ENCODE measurements at places on chromosomes 7 and 10.
A peak's percentile ranks its signal among the peaks of the same experiment; 100 is the strongest.

- no peak for DNase-seq
Measured at GRCh38 chr7:47507522-47507921, 74.4 kb downstream of the TNS3 start.

- no peak for DNase-seq
Measured at GRCh38 chr7:127896659-127897058, 134.6 kb downstream of the LRRC4 start.

DNA sequence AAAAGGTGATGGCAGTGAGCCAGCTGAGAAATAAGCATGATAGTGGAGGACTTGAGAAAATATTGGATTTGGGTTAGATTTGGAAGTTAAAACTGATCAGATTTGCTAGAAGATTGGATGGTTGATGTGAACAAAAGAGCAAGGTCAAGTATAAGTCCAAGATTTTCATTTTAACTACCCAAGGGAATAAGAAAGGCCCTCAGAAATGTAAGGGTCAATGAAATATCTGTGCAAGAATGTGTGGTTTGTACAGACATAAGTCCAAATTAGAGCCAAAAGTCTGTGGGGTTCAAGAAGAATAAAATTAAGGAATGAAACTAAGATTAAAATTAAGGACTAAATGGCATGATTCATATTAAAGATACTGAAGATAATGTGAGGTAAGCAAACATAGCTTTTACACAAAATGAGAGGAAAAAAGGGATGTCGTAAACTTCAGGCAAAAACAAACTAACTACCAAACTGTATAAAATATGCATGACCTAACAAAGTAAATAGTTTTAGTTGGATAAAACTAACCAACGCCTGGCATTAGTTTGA, 78.4 kb upstream of the CACNA2D1 start:
- no peak for DNase-seq

DNA sequence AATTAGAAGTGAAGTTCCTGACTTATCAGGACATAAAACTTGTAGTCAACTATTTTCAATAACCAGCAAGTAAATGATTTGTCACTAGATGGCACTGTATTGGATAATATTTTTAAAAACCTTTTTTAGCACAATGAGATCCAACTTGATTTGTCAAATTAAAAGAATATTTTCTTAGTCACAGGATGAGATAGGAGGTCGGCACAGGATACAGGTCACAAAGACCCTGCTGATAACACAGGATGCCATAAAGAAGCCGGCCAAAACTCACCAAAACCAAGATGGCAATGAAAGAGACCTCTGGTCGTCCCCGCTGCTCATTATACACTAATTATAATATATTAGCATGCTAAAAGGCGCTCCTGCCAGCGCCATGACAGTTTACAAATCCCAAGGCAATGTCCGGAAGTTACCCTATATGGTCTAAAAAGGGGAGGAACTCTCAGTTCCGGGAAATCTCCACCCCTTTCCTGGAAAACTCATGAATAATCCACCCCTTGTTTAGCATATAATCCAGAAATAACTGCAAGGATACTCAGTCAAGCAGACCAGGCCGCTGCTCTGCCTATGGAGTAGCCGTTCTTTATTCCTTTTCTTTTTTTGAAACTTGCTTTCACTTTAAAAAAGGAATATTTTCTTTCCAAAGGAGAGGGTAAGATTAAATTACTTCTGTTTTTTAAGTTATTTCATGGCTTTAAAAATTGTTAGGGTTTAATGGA, 255.7 kb upstream of the MKLN1 start:
- DNase-seq, result peak; percentile 23

DNA sequence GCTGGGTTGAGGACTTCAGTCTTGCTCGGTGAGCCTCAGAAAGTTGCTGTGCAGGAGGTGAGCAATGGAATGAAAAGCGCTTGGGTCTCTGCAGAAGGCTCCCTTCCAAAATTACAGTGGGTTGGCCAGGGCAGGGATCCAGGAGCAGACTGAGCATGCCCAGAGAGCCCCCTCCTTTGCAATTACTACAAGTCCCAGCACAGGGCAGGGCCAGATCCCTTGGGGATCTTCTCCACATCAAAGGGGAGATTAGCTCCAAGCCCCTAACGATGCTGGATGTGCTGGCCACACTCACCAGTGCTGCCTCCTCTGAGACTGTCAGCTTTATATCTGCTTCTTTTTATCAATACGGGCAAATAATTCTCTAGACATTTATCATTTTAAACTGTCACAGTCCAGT, 337.5 kb downstream of the RPS24 start:
- no peak for DNase-seq

GRCh38 chr7:20267482-20267881, 50.3 kb upstream of the MACC1 start:
- DNase-seq, result no peak

GRCh38 chr7:75762350-75762917, 9.6 kb downstream of the CCL26 start:
- DNase-seq, result no peak

DNA sequence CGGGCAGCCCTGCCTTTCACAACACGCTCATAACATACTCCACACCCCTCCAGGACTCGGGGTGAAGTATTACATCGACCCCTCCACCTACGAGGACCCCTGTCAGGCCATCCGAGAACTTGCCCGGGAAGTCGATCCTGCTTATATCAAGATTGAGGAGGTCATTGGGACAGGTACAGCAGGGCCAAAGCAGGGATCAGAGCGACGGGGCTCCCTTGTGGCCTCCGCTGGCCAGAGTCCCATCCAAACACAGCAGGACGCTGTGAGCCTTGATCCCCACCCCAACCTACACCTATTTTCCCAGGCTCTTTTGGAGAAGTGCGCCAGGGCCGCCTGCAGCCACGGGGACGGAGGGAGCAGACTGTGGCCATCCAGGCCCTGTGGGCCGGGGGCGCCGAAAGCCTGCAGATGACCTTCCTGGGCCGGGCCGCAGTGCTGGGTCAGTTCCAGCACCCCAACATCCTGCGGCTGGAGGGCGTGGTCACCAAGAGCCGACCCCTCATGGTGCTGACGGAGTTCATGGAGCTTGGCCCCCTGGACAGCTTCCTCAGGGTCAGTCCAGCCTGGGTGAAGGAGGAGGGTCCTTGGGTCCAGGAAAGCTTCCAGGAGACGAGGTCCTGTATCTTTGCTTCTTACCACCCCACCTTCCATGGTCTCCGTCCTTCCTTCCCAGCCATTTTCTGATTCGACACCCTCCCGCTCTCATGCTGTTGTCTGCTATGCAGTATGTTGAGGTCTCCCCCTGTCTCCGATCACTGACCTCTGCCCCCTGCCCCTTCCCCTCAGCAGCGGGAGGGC, 13.5 kb downstream of the EPHB6 start:
- DNase-seq, result no peak

- DNase-seq, result no peak
Measured at GRCh38 chr7:888081-889024, 12.0 kb downstream of the GET4 start.

DNA sequence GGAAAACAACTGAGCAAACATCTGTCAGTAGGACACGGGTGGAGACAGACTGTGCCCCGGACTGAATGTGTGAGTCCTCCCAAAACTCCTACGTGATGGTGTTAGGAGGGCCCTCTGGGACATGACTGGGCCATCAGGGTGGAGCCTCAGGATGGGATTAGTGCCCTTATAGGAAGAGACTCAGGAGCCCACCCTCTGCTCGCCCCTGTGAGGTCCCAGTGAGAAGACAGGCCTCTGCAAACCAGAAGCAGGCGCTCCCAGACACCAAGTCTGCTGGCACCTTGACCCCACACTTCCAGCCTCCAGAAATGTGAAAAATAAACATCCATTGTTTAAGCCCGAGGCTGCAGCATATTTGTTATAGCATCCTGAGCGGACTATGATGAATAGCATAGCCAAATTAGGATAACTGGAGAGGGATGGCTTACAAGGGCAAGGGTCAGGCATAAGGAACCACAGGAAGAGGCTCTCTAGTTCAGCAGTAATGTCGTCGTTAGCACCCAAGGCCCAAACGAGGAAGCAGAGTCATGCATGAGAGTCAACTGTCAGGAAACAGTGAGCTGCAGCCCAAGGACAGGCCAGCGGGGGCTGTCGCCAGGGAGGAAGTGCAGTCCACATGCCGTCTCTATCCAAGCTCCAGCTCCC, 50.6 kb downstream of the PTPRN2 start:
- no peak for DNase-seq

DNA sequence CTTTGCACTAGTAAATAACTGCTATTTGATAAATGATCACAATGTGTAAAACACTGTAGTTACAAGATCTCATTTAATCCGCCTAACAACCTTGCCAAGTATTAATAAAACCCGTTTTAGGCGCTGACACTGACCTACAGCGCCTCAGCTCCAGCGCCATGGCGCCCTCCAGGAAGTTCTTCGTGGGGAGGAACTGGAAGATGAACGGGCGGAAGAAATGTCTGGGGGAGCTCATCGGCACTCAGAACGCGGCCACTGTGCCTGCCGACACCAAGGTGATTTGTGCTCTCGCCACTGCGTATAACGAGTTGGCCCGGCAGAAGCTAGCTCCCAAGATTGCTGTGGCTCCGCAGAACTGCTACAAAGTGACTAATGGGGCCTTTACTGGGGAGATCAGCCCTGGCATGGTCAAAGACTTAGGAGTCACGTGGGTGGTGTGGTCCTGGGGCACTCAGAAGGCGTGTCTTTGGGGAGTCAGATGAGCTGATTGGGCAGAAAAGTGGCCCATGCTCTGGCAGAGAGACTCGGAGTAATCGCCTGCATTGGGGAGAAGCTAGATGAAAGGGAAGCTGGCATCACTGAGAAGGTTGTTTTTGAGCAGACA, 1.1 kb upstream of the TNPO3 start:
- no peak for DNase-seq

DNA sequence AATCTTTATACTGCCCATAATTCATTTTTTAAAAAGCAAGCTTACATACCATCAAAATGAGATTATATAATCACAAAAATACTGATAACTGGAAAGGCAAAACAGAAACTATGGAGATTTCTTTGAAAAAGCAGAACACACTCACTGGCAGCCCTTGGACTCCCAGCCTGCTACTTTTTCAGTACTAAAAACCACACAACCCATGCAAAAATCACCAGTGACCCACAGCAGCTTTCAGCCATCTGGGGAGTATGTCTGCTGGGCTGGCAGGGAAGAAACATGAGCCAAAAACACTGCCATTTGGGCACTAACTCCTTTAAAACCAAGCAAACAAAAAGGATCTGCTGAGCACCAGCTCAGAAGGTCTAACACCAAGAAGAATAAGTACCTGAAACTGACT, 80.0 kb upstream of the DDC start:
- no peak for DNase-seq

DNA sequence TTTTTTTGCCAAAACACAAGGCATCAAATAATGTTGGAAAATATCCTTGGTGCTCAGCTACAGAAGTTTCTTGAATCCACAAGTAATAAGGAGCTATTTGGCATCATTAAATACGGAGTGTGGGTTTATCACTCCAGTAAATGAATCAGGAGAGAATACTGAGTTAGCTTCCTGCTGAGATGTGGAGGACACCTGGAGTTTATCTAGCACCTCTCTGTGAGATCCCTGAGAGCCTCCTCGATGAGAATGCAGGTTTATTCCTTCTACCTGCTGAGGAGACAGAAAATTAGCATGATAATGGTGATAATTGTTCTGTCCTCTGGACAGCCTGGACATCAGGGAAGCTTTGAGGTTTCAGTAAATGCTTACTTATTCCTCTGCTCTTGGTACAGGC, 40.5 kb downstream of the NRG3 start:
- no peak for DNase-seq

- no peak for DNase-seq
Measured at GRCh38 chr10:72068901-72069446, 19.4 kb downstream of the SPOCK2 start.

DNA sequence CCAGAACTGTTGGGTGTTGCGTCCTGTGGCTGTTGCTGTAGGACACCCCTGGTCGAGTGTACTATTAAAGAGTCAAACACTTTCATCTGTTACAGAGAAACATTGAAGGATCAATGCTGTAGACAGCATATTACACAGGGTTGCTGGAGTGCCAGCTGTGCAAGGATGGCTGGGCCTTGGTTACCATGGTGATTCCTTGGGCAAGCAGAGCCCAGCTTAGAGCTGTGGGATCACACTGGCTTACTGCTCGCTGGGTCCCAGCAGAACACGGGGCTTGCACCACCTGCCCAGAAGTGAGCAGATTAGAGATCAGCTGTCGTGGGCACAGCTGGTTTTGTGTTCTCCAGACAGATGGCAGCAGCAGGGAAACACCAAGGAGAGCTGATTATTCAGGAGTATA, 76.0 kb downstream of the GPR141 start:
- DNase-seq, result no peak

GRCh38 chr7:157388301-157388700, 51.5 kb downstream of the DNAJB6 start:
- no peak for DNase-seq

DNA sequence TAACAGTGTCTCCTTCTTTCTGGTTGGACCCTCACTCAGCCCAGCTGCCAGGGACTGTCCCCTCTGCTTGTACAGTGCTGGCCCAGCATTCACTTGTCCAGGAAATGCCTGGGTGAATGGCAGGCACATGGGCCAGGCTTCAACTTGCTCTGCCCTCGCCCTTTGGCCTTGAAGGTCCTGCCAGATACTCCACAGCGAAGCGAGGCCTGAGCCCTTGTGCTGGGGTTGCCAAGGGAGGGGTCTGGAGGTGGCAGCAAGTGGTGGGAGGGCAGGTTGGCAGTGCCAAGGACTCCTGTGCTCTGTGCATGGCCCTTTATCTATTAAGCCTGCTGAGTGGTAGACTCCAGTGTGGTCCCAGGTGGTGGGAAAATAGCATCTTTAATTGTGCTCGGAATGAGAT, 75.7 kb downstream of the CDH23 start:
- no peak for DNase-seq

GRCh38 chr7:149742075-149742701, 31.2 kb downstream of the ZNF467 start:
- peak; percentile 38 for DNase-seq

DNA sequence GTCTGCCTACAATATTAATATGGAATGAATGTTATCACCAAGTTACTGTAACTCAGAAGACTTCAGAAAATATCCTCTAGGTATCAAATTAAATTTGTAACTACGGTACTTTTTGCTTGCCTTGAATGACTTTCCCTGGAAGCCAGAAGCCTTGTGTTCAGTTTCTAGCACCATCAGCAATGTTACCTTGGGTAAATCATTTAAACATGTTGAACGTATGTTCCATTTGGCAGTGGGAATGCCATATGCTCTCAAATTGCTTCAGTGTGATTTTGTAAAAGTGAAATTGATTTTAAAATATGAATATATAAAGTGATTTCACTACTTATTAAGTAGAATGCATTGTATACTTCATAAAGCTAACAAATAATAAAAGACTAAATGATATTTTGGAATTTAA, 11.2 kb downstream of the RPA3 start:
- DNase-seq, result no peak

- DNase-seq, result no peak
Measured at GRCh38 chr10:86599041-86599440, 55.3 kb upstream of the OPN4 start.

- DNase-seq, result no peak
Measured at GRCh38 chr10:35637462-35637861, 4.6 kb downstream of the FZD8 start.

All from amygdala (tissue), 56 donors.